RWPE2 (cell line): ENCODE measurements at places on chromosomes 7 and 10.

DNA sequence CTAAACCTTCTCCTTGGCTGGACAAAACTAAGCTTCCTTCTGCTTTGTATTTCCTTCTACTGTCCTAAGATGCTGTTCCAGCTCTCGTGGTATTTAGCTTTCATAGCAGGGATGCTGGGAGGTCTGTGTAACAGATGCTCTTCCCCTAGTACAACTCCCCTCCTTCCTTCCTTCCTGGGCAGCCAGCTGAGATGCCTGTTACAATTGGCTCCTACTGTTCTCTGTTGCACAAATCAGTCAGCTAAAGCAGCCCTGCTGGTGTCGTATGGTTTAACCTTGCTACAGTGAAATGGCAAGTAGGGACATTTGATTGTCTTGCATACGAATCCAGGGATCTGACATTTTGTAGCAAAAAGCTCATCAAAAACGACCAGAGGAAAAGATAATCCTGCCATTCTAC is 143.8 kb downstream of the ARHGAP21 start:
- H3K36me3 ChIP-seq, result no peaks in the 10 kb centered on the region; the same call in 1 of the 2 replicates
- H3K27ac ChIP-seq, result no peak overlapping the region
- DNase-seq, result no peak
- H3K4me3 ChIP-seq, result no peak overlapping the region
- H3K4me1 ChIP-seq, result no peaks in the 10 kb centered on the region

DNA sequence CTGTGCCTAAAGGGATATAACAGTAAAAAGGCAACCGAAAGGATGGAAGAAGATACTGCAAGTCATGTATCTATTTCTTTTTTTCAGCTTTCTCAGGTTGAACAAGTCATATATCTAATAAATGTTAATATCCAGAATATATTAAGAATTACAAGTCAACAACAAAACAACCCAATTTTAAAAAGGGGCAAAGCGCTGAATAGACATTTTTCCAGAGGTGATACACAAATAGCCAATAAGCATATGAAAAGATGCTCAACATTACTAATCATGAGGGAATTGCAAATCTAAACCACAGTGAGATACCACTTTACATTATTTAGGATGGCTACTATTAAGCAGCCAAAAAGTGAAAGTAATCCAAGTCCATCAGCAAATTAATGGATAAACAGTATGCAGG is 23.0 kb downstream of the DBF4 start:
- no peak overlapping the region for H3K27ac ChIP-seq
- H3K36me3 ChIP-seq, result peaks cover 90% of the 10 kb centered on the region
- H3K4me1 ChIP-seq, result no peaks in the 10 kb centered on the region

- no peaks in the 10 kb centered on the region for H3K36me3 ChIP-seq
- H3K4me1 ChIP-seq, result peaks cover 19% of the 10 kb centered on the region
- DNase-seq, result peak; percentile 85
Observed at GRCh38 chr7:7438851-7439250, 96.8 kb downstream of the COL28A1 start.

- DNase-seq, result no peak
- H3K4me3 ChIP-seq, result no peak overlapping the region
- H3K27ac ChIP-seq, result no peak overlapping the region
- H3K36me3 ChIP-seq, result no peaks in the 10 kb centered on the region
- no peaks in the 10 kb centered on the region for H3K27me3 ChIP-seq
Observed at GRCh38 chr10:100041306-100042002, 31.7 kb upstream of the DNMBP start.

DNA sequence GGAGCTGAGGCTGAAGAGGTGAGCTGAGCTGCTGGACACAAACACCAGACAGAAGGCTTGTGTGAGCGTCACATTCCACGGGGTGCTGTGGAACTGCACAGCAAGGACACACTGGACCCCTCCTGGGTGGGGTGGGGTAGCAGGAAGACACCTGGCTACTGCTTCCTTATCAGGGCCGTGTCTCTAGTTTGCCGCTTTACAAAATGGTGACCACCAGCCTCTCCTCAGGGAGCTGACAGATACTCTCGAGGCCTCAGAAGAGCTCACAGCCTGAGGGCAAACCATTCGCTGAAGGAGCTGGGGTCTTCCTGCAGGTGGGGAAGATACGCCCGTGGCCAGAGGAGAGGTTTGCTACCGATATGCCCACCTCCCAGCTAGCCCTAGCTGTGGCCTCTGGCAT is 461.9 kb downstream of the PLXNA4 start:
- no peaks in the 10 kb centered on the region for H3K36me3 ChIP-seq
- H3K27me3 ChIP-seq, result no peaks in the 10 kb centered on the region
- DNase-seq, result no peak
- H3K4me1 ChIP-seq, result peaks cover 23% of the 10 kb centered on the region
- H3K27ac ChIP-seq, result no peak overlapping the region

- H3K27me3 ChIP-seq, result no peaks in the 10 kb centered on the region
- H3K27ac ChIP-seq, result no peak overlapping the region
- H3K36me3 ChIP-seq, result no peaks in the 10 kb centered on the region
Observed at GRCh38 chr10:78263521-78263988, 229.9 kb downstream of the RPS24 start.

DNA sequence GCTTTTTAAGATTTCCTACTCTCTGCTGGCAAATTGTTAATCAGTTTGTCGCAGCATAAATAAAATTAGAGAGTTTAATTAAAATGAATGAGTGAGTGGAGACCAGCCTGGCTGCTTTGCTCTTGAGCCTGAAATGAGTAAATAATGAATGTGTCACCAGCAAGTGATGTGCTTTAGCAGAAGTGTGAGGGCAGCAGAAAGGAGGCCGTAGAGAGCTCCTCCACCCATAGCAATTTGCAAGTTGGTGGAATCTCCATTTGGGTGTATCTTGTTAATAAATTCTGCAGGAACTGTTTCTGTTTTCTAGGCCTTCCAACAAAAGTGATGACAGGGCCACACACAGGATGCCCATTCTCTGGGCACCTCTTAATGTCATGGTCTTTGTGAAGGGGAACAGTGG is 18.8 kb upstream of the ERCC6 start:
- H3K4me3 ChIP-seq, result no peak overlapping the region
- H3K36me3 ChIP-seq, result no peaks in the 10 kb centered on the region
- no peak overlapping the region for H3K27ac ChIP-seq
- peaks cover 18% of the 10 kb centered on the region for H3K4me1 ChIP-seq
- H3K27me3 ChIP-seq, result no peaks in the 10 kb centered on the region

GRCh38 chr7:107076781-107077698 is 32.5 kb downstream of the PRKAR2B start:
- no peak overlapping the region for H3K27ac ChIP-seq
- peaks cover 2% of the 10 kb centered on the region for H3K27me3 ChIP-seq
- H3K36me3 ChIP-seq, result no peaks in the 10 kb centered on the region
- DNase-seq, result no peak

GRCh38 chr7:16071246-16071857 is 350.0 kb downstream of the CRPPA start:
- no peak overlapping the region for H3K27ac ChIP-seq
- H3K4me1 ChIP-seq, result no peaks in the 10 kb centered on the region
- H3K4me3 ChIP-seq, result no peak overlapping the region
- H3K36me3 ChIP-seq, result no peaks in the 10 kb centered on the region

- no peaks in the 10 kb centered on the region for H3K4me1 ChIP-seq
- H3K27ac ChIP-seq, result no peak overlapping the region
- no peak for DNase-seq
- no peaks in the 10 kb centered on the region for H3K27me3 ChIP-seq
- H3K4me3 ChIP-seq, result no peak overlapping the region
Observed at GRCh38 chr7:100155553-100156317, 2.8 kb downstream of the TRAPPC14 start.

DNA sequence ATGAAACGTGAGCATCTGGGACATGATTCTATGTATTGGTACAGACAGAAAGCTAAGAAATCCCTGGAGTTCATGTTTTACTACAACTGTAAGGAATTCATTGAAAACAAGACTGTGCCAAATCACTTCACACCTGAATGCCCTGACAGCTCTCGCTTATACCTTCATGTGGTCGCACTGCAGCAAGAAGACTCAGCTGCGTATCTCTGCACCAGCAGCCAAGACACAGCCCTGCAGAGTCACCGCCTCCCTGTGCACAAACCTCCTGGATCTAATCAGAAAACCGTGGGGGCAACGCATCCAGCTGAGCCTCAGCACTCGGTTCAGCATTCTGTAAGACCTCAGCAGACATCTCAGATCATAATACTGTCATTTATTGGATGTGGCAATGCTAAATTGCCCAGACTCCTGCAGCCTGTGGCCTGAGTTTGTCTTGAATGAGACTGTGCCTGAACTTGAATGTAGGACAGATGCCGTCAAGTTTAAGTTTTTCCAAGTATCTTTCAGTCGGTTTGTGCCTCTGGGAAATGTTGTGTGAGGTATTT is 41.5 kb upstream of the PRSS58 start:
- no peaks in the 10 kb centered on the region for H3K36me3 ChIP-seq
- no peak overlapping the region for H3K4me3 ChIP-seq
- H3K4me1 ChIP-seq, result no peaks in the 10 kb centered on the region
- DNase-seq, result no peak
- no peak overlapping the region for H3K27ac ChIP-seq

GRCh38 chr7:38451840-38452239 is 178.4 kb upstream of the TARP start:
- no peak for DNase-seq
- no peaks in the 10 kb centered on the region for H3K36me3 ChIP-seq
- H3K4me1 ChIP-seq, result no peaks in the 10 kb centered on the region
- no peak overlapping the region for H3K4me3 ChIP-seq
- no peaks in the 10 kb centered on the region for H3K27me3 ChIP-seq
- no peak overlapping the region for H3K27ac ChIP-seq

DNA sequence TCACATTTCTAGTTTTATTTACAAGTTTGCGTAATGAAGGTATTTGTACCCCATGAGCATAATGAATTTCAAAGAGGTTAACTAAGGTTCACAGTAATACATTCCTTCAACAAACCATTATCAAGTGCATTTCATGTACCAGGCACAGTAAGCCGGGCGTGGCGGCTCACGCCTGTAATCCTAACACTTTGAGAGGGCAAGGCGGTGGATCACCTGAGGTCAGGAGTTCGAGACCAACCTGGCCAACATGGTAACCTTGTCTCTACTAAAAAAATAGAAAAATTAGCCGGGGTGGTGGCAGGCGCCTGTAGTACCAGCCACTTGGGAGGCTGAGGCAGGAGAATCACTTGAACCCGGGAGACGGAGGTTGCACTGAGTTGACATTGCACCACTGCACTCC is 4.3 kb upstream of the EIF3A start:
- no peaks in the 10 kb centered on the region for H3K27me3 ChIP-seq
- peaks cover 4% of the 10 kb centered on the region for H3K4me1 ChIP-seq
- H3K4me3 ChIP-seq, result no peak overlapping the region
- no peak for DNase-seq
- 0 out of 2 replicates have a peak, but pooled peaks cover under 1% of the 10 kb centered on the region for H3K36me3 ChIP-seq

GRCh38 chr7:506391-506831 is 13.2 kb downstream of the PDGFA start:
- no peak overlapping the region for H3K4me3 ChIP-seq
- DNase-seq, result peak; percentile 48
- H3K27me3 ChIP-seq, result no peaks in the 10 kb centered on the region
- H3K27ac ChIP-seq, result no peak overlapping the region
- H3K36me3 ChIP-seq, result peaks cover 74% of the 10 kb centered on the region
- peaks cover under 1% of the 10 kb centered on the region for H3K4me1 ChIP-seq

DNA sequence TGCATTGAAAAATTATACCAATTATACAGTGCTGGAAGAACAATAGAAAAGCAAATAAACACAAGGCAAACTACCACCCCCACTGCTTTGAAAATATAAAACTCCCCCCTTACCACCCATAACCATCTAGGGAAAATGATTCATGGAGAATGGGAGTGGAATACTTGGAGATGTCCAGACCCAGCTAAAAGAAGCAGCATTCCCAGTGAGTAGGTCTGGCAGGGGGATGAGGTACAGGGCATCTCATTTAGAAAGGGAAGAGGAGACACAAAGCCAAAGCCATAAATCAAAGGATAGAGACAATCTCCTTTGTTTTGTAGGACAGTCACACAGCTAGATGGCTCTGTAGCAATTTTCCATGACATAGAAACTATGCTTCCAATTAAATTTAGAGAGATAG is 36.0 kb upstream of the DGKI start:
- H3K27me3 ChIP-seq, result no peaks in the 10 kb centered on the region
- peaks cover 35% of the 10 kb centered on the region for H3K4me1 ChIP-seq
- no peak overlapping the region for H3K4me3 ChIP-seq
- no peak for DNase-seq
- H3K36me3 ChIP-seq, result peaks cover 76% of the 10 kb centered on the region
